ENCODE measurements at places on chromosomes 5 and 9.
A peak's percentile ranks its signal among the peaks of the same experiment; 100 is the strongest.

DNA sequence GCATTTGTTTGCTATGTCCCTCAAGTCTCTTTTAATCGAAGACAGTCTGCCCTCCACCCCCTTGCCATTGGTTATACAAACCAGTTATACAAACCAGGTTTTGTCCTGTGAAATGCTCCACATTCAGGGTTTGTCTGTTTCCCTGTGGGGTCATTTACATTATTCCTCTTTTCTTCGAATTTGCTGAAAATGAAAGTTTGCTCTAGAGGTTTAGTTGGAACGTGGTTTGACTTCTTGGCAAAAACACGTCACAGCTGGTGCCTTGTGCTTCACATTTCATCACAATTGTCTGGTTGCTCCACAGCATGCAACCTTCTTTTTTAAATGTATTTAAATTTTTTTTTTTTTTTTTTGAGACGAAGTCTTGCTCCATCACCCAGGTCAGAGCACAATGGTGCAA is 4.2 kb upstream of the HAVCR2 start:
- peak; percentile 13 for DNase-seq

DNA sequence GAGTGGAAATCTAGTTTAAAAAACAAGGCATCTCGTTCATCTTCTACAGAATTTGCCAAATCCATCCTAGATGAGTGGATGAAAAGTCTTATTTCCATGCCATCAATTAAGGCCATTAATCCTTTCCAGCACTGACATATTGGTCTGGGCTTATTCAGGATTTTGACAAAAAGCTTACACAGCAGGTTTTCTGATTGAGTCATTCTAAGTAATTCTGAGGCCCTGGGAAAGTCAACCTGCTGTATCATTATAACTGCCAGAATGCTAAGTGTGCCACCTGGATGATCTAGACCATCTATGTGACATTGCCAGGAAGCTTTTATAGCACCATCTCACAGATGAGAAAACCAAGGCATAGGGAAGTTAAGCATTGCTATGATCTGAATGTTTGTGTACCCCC is 132.1 kb upstream of the MAP3K1 start:
- DNase-seq: no peak

DNA sequence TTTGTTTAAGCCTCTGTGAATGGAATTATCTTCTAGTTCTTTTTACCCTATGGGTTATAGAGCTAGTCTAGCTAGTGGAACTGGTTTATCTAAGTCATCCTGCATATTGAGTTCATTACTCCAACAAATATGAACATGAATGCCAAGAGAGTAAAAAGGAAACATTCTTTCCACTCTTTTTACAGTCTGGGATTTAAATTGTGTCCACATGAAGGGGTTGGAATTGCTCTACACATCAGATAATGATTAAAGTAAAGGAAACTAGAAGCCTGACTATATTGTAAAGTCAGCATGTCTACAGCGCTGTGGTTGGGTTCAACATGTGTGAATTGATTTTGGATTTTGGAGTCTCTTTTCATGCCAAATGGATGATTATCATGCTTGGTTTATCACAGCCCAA is 173.1 kb downstream of the CCDC171 start:
- DNase-seq: no peak

DNA sequence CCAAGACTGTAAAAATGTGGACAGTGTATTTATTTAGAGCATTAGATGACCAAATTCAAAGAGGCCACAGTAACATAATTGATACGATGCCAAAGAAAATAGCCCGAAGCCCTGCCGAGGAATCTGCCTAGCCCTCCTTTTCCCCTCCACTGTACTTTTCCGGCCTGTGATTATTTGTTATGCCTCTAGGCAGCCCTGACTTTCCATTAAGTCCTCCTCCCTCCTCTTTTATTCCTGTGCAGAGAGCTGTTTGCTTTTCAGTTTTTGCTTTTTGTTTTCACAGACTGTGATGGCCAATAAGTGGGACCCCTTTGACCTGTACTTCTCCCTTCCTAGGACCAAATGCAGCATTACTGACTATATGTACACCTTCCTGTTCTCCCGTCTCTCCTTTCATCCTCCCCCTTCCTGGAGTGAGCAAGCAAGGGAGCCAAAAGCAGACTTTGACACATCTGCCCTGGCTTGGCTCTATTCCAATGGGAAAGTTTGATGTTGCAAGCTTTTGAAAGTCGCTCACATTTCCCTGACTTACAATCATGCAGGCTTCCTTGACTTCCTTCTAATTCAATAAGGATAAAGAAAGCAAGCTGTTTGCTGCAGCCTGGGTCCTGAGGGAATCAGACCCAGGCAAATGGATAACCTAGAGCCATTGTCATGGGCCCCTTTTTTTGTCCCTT is 76.1 kb downstream of the NREP start:
- DNase-seq: peak; percentile 97

GRCh38 chr5:131974016-131974415 is 28.6 kb upstream of the MEIKIN start:
- DNase-seq: no peak

GRCh38 chr5:153865016-153865415 is 173.7 kb downstream of the FAM114A2 start:
- DNase-seq: no peak

GRCh38 chr5:104126980-104127379 is 564.4 kb upstream of the NUDT12 start:
- DNase-seq: no peak

- DNase-seq: peak; percentile 72
These were observed 1.3 kb downstream of the ERBIN start for GRCh38 chr5:65927503-65928321.

DNA sequence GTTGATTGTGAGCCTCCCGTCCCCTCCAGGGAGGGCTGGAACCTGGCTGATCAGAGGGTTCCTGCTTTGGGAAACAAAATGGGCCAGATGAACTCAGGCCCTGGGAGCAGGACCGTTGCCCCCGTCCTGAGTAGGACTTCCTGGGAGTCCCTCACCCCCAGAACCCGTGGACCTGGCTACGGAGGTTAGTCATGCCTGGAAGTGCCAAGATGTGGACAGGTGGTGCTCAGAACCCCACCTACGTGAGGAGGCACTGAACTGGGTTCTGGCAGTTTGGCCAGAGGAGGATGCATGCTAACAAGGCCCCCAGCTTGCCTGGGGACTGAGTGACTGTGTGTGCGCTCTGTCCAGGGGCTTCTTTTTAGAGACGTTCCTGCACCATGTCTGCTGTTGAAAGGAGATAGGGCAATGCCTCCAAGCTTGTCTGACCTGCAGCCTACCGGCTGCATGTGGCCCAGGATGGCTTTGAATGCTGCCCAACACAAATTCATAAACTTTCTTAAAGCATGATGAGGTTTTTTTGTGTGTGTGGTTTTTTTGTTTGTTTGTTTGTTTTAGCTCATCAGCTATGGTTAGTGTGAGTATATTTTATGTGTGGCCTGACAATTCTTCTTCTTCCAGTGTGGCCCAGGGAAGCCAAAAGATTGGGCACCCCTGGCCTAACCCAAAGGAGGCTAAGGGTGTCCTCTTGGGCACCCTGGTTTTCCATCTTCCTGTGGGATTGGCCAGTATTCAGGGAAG is 1.8 kb upstream of the DAB2IP start:
- no peak for DNase-seq

GRCh38 chr5:136811551-136811950 is 446.2 kb upstream of the TRPC7 start:
- peak; percentile 86 for DNase-seq

GRCh38 chr9:16333691-16334090 is 536.8 kb downstream of the BNC2 start:
- DNase-seq: no peak

GRCh38 chr9:134915046-134915985 is 2.4 kb downstream of the FCN1 start:
- no peak for DNase-seq

- DNase-seq: no peak
These were observed 354.8 kb downstream of the TAF11L14 start for GRCh38 chr5:17989036-17989435.

Measured in IMR-90 (cell line).